ENCODE measurements at places on chromosomes 16 and 17. TPM values are rescaled to one million over a fixed set of nuclear protein-coding genes. Genes with fewer than 3 reads are reported as not detected.

CDRT4 gene
- total RNA-seq: 2.7 TPM

DNA sequence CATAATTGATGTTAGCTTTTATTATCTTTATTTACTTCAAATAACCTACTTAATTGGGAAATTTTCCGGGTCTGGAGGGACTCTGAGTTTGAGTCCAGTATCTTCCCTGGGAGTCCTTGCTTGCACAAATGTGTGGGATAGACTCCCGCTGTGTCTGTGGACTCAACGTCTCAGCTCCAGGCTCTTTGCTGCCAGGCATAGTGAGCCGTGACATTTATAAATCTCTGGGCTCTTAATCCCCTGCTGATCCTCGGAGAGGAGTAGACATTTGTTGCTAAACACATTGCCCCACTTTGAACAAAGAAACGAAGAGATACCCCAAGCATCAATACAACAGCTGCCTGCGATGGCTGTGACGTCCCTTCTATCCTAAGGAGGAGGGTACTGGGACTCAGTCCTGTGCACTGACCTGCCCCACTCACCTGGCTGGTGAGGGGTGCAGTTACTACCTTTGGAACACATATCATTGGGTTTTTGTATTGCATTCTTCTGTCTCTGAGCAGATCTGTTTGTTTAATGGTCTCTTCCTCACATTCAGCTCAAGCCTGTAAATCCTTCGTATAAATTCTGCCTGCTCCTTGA, 316.9 kb downstream of the HAPSTR1 start:
- DNase-seq: no peak

- peak; percentile 86 for DNase-seq
These were observed 521 bp upstream of the G6PC3 start for GRCh38 chr17:44069974-44070454.

DNA sequence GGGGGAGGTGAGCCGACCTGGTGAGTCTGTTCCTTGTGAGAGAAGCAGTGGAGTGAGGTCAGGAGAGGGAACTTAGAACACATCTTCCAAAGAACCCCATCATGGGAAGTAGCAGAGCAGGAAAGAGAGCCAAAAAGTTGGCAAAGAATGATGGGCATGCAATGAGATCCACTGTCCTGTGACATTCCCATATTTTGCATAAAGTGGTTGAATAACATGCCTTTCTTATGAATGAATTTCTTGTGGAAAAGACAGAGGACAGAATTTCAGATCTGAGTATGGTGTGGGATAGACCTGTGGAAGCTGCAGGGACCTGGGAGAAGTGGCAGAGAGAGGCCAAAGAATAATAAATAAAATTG, 41.3 kb downstream of the TMEM100 start:
- no peak for DNase-seq

- peak; percentile 94 for DNase-seq
These were observed 144.7 kb upstream of the SOX9 start for GRCh38 chr17:71976011-71976649.

DNA sequence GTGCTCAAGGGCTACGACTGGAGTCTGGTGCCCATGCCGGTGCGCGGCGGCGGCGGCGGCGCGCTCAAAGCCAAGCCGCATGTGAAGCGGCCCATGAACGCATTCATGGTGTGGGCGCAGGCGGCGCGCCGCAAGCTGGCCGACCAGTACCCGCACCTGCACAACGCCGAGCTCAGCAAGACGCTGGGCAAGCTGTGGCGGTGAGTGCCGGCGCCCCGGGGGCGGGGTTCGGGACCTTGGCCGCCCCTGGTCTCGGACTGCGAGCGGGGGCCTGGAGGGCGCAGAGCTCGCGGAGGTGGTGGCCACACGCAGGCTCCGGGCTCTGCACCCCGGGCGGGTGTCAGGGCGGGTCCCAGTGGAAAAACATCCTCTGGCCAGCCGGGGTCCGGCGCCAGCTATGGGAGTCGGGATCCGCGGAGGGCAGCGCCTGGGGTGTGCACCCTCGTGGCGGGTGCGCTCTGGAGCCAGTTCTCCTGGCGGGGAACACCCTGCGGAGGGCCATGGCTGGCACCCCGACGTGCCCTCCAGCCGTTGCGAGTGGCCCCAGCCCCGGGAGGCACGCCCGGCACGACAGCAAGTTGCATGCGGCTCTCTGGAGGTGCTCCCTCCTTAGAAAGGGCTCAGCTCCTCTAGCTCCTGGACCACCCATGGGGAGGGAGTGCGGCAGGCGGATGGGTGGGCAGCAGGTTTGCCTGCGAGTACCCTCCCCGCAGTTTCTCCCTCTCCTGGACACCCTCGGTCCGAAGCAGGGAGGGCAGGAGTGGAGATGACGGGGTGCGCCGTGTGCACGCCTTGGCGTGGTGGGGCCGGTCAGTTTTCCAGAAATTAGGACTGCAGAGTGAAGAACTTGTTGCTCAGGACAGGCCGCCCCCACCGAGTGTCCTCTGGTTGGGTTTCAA, 824 bp downstream of the SOX8 start:
- peak; percentile 93 for DNase-seq

- DNase-seq: no peak
These were observed 40.1 kb downstream of the YPEL2 start for GRCh38 chr17:59371416-59372100.

DNA sequence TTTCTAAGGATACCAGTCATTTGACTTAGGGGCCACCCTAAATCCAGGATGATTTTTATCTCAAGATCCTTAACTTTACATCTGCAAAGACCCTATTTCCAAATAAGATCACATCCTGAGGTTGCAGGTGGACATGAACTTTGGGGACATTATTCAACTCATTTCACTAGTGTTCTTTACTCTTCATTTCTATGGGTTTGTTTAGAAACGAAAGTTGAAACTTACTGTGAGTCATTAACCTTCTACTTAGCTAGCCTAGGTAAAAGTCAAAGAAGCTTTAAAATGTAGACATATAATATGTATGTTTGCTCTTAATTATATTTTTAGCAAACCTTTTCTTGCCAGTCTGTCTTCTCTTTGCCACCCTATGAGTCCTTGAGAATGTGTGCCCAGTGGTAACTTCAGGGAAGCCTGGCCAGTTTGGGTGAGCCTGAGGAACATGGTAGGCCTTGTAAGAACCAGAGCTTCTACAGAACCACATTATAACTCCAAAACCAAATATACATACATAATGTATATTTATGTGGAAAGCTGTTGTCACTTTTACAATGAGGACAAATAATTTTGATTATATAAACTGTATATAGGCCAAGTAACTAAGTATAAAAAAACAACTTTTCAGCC, 38.4 kb downstream of the BPTF start:
- no peak for DNase-seq

- no peak for DNase-seq
These were observed 574.3 kb upstream of the CA10 start for GRCh38 chr17:52732841-52733240.

Data from osteoblast (primary cell).